ENCODE measurements at places on chromosomes 1 and 21. TPM values are rescaled to one million over a fixed set of nuclear protein-coding genes. Genes with fewer than 3 reads are reported as not detected.
A peak's percentile ranks its signal among the peaks of the same experiment; 100 is the strongest.

DNA sequence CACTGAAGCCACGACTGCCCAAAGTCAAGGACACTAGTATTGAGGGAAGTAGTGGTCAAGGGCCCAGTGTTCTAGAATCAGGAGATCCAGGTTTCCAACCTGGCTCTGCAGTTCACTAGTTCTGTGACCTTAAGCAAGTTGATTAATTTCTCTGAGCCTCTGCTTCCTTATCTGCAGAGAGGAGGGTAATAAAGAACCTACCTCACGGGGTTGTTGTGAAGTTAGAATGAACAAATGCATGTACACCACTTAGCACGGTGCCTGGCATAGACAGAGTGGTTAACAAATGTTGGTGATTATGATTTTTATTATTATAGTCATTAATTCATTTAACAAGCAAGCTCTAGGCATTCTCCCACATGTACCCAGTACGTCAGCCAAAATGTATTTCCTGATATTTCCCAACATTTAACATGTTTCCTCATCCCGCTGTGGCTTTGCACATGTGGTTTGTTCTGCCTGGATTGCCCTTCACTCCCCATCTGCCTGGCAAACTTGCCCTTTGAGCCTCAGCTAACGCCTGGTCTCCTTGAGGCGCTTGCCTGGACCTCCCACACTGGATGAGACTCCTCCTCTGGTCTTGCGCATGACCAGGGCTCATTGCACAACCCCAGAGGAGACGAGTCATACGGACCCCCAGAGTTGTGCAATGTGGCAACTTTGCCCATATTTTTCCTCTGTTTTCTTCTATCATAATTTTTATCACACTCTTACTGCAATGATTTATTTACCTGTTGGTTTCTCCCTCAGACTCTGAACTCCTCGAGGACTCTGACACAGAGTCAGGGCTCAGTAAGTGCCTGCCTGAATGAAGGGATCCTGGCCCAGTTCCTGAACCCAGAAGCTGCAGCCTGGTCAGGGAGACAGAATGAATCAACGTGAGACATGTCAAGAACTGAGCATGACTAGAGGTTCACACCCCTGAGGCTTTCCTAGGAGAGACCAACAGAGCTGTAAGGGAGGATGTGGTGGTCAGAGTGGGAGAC is 20.7 kb upstream of the MFSD2A start:
- DNase-seq: peak; percentile 96

PTCH2 gene
- total RNA-seq: 1.0 TPM

GRCh38 chr1:243469497-243469896 is 213.7 kb downstream of the SDCCAG8 start:
- DNase-seq: no peak

SLC27A3 gene
- total RNA-seq: 92.8 TPM

PGM1 gene
- 64.7 TPM for total RNA-seq

GABRD gene
- total RNA-seq: 1.2 TPM

DNA sequence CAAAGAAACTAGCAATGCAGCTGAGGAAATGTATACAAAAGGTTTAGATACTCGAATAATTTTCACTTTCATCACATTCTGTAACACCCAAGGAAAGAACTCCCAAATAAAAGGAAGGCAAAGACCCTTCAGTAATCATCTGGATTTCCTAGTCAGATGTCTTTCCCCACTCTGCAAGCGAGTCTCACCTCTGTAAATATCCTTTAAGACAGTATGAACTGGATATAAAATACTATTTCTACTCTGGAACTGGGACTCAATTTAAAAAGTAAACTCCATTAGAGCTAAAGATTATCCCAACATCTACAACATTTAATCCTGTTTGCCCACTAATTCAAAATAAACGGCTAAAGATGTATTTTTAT is 27.0 kb downstream of the C2CD2 start:
- no peak for DNase-seq

DNA sequence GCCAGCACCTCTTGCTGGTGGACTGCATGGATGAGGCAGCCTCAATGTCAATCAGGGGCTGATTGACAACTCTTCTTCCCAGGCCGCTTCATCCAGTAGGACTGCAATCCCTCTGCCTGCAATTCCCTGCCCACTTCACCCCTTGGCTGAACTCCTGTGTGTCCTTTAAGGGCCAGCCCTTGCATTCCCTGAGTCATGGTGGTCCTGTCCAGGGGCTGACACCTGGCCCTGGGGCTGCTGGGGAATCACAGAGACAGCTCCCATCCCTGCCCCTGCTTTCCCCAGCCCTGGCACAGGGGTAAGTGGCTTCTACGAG is 4.6 kb upstream of the EPS8L3 start:
- peak; percentile 2 for DNase-seq

SAMD13 gene
- total RNA-seq: 0.71 TPM

TMEM269 gene
- total RNA-seq: 0.09 TPM

- DNase-seq: no peak
These were observed 4.0 kb downstream of the H6PD start for GRCh38 chr1:9238550-9238949.

GRCh38 chr1:81587426-81587825 is 213.3 kb upstream of the ADGRL2 start:
- DNase-seq: no peak

CFHR5 gene
- not detected for total RNA-seq

PM20D1 gene
- 0.34 TPM for total RNA-seq

VASH2 gene
- 0.30 TPM for total RNA-seq

DNA sequence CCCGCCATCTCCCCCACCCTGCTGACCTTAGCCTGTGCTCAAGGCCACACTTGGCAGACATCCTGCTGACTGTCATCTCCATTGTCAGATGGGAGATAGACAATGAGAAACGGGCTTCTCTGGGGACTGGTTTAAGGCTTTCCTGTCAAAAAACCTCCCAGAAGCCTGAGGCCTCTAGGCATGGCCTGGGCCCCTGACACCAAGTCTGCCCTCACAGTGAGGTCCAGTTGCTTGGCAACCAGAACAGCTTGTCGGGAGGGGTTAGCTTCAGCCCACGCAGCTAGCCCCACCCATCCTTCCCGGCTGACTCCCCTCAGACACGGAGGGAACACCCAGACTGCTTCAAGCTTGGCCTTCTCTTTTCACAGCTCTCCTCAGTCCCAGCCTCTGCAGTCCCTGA is 11.0 kb downstream of the PLEKHA6 start:
- no peak for DNase-seq

ALX3 gene
- total RNA-seq: not detected

NR5A2 gene
- 2.1 TPM for total RNA-seq

DNA sequence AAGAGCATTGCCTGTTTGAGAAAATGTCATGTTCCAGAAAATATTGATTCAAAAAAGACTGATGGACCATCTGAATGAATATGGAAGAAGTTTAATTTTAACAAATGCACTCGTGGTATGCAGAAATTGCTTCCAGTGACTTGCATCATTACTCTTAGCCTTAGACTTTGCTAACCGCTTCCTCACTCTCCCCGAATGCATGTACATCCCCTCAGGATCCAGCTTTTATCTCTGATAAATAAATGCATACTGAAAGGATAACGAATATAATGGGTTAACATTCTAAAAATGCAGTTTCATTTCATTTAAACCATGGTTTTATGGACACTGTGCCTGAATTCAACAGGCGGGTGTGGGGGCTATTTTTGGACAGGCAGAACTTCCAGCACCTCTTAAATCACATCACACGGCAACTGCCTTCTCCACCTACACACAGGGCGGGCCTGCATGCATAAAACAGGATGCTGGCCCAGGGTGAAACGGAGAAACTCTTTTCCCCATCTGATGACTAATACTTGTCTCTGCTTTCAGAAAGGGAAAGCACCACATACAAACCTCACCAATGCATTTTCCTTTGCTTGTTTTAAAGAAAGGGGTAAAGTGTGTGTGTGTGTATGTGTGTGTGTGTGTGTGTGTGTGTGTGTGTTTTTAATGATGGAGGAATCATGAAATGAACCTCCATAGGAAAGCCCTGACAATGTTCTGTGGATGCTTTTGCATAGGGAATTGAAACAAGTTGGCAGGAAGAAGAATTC is 48.7 kb downstream of the SPAG17 start:
- DNase-seq: no peak
